ENCODE measurements at places on chromosomes 7 and 10.

- no peak for DNase-seq
These were observed 24.6 kb upstream of the BMPER start for GRCh38 chr7:33880787-33881186.

DNA sequence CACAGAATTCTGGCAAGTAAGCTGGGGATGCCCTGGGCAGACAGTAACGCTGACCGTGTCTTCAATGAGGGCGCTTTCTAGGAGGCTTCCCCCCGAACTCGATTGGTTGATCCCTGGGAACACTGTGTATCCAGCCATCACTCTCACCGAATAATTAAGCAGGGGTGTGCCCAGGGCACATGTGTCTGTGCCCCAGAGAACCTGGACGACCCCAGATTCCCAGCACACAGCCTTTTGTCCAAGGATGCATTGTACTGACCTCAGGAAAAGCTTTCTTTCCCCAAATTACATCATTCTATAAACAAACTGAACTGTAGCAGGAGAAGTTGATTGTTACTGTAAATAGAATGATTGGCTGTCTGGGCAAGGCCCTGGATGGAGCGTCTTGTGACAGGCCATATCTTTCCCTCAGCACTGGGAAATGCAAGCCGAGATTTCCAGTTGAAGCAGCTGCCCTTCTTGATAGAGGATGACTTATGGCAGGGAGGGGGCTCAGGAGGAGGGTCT lies 6.6 kb upstream of the DEPP1 start:
- no peak for DNase-seq

DNA sequence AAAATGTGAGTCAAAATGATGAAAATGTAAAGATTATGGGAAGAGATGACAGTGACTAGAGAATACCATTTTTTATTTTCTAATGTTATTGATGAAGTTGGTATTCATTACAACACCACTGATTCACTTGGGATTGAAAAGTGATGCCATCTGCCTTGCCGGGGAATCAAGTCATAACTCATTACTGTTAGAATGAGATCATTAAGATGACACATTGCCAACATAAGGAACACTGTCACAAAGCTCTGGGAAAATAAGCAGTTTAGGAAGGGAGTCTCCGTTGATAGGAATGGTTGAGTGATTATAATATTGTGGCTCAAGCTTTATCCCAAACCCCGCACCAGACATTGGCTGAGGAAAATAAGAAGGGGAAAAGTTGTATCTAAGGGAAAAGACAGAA lies 121.5 kb upstream of the PLPP4 start:
- DNase-seq: peak; percentile 75

DNA sequence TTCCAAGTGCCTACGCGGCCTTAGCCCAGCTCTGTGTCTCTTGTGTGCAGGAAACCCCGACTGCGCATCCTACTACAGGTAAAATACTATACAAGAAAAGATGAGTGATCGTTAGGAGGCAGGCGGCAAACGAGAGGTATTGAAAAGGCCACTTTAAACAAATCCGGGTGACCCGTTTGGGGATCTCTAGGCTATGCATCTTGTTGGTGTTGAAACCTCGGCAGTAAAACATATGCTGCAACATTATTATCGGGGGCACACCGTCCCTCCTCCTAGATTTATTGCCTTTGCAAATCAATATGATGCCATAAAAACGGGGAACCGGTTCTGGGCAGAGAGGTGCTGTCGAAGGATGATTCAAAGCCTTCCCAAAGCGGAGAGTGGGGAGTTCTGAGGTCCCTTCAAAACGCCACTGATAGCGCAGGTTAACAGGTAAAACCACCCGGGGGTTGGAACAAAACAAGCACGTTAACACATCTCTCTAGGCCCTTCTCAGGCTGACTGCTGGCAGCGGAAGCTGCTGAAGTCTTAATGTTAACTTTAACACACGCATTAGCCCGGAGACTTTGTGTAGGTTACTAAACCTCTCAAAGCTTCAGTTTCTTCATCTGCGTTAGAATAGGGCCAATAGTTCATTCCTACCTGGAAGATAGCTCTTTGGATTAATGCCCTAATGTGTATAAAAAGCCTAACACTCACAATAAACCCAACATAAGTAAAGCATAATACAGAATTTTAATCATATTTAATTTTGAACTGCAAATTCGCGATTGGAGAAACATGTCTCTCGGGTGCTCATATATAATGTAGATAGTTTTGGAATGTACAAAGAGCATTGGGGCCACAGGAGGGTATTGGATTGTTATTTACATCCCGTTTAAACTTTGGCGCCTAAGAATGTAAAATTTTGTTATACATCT lies 2.6 kb upstream of the TBX20 start:
- DNase-seq: no peak

GRCh38 chr10:87678302-87678701 lies 18.6 kb downstream of the PAPSS2 start:
- no peak for DNase-seq

Data from NCI-H82 (cell line).